ENCODE measurements at places on chromosomes 1 and 21. TPM values are rescaled to one million over a fixed set of nuclear protein-coding genes. Genes with fewer than 3 reads are reported as not detected.

Gene HPDL
- 1.3 TPM for total RNA-seq

Gene AGMAT
- total RNA-seq, result 0.31 TPM

Gene NEGR1
- total RNA-seq, result 34.7 TPM

Gene ODF2L
- 146 TPM for total RNA-seq

Gene C1orf198
- total RNA-seq, result 23.8 TPM

Gene E2F2
- total RNA-seq, result 3.4 TPM

Gene TMEM200B
- 0.63 TPM for total RNA-seq

Gene LRRC3
- 13.5 TPM for total RNA-seq

Gene LHX8
- 0.31 TPM for total RNA-seq

Gene CCDC30
- 23.5 TPM for total RNA-seq

Gene SLC1A7
- total RNA-seq, result not detected

Gene GNAT2
- total RNA-seq, result not detected

Gene PRAMEF1
- not detected for total RNA-seq

Gene IL20
- total RNA-seq, result not detected

Gene PNRC2
- total RNA-seq, result 59.8 TPM

Gene COP1
- 125 TPM for total RNA-seq

Gene OR2T29
- not detected for total RNA-seq

Gene ADORA1
- total RNA-seq, result 21.9 TPM

Gene HRNR
- not detected for total RNA-seq

Gene LCE1B
- not detected for total RNA-seq

Gene FCGR3B
- total RNA-seq, result 0.63 TPM

Gene ITSN1
- 159 TPM for total RNA-seq

Measured in parietal lobe (tissue), 2 donors.